ENCODE measurements at places on chromosomes 1 and 21.

DNA sequence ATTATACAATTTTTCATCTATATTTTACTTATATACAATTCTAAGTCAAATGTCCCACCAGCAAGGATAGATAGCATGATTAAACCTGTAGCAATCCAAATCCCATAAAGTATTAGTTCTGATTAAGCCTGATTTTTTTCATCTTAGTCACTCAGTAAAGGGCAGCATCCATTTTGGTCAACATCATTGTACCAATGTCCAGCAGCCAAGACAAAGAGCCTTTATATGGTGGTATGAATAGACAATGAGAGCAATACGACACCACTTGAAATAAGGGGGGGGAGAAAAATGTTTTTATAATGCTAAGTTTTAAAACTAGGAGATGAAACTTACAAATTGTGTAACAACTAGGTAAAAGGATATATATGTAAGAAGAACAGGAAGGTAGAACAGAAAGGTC lies 7.4 kb downstream of the ZNF644 start:
- no peak for DNase-seq

GRCh38 chr1:116262995-116263385 lies 110.1 kb upstream of the ATP1A1 start:
- DNase-seq, result no peak

DNA sequence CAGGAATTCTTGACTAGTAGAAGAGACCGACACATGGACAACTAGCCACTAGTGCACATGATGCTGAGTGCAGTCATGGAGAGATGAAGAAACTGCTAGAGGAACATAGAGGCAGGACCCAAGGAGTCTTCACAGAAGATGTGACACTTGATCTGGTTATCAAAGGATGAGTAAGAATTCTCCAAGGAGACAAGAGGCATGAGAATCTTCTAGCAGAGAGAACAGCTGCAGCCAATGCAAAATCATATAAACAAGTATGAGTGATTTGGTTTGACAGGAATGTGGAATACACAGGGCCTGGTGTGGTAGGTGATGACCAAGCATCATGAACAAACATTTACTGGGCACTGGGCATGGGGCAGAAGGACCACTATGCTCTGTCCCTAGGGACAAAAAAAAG lies 140.9 kb upstream of the CTTNBP2NL start:
- no peak for DNase-seq

- no peak for DNase-seq
Measured at GRCh38 chr21:41671859-41672542, 94.9 kb downstream of the RIPK4 start.

GRCh38 chr1:53038566-53038965 lies 23.4 kb upstream of the PODN start:
- no peak for DNase-seq

GRCh38 chr1:84538599-84538998 lies 32.2 kb upstream of the GNG5 start:
- DNase-seq, result no peak

DNA sequence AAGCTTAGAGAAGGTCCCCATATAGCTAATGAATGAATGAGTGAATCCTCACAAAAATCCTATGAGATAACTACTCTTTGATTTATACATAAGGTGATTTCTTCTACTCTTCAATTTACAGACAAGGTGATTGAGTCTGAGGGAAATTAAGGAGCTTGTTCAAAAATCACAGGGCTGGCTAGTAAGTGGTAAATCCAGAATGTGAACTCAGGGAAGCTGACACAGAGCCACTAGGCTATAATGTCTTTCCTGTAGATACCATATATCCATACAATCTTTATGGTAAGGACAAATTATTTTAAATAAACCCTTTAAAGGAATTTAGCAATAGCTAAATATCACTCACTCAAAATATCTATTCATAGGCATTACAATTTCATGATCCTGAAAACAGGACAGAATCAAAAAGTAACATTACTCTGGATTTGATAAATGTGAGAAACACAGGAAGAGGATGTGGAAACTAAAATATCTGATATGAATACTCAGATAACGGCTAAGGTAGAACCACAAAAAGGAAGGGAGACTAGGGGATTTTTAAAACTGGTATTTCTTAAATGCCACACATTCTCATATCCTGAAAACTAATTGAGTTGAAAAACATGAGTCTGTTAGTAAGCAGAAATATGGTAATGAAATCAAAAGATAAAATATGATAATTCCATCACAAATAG lies 108.2 kb downstream of the NBPF12 start:
- no peak for DNase-seq

DNA sequence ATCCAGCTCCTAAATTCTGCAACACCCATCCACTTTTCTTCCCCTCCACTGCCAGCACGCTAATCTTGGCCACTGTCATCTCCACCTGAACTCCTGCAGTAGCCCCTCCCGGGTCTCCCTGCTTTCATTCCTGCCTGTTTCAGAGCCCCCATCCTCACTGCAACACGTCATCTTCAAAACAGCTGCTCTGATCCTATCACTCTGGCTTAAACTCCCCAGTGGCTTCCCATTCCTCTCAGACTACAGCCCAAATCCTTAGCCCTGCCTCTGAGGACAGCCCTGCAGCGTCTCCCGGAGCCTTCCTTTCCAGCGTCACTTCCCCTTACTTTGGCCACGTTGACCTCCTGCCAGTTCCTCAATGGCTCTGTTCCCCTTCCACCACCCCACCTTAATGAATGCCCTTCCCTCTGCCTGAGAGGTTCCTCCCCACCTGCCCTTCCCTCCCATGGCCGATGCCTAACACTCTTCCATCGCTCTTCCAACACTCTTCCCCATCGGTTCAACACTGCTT lies 22.9 kb upstream of the IFNAR2 start:
- DNase-seq, result no peak

DNA sequence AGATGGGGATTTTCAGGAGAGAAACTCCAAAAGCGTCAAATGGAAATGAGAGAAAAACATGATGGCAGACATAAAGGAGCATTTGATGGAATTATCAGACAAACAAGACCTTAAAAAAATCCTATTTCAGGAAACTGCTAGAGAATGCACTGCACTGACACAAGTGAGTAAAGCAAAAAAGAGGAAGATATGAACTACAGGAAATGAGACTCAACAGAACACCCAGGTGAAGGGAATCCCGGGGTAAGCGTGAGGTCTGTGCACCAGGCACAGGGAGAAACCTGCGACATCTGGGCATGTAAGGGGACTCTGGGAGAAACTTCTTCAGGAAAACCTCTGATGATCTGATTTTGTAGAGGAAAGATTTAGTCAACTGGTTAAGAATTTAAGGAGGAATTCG lies 2.8 kb downstream of the TARBP1 start:
- no peak for DNase-seq

DNA sequence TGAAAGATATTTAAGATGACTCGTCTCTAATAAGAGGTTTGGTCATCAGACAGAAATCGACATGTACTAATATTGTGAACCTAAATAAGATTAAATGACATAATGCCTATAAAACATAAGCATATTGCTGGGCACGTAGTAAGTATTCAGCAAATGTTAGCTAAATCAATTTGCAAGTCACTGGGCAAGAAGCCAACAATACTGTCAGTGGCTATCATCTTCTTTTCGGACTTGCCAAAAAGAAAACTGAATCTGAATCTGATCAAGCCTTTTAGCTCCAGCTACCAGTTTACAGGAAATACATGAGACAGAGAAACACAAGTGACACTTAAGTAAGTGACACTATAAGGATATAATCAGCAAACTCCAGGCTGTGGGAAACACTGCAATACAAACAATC lies 46.0 kb downstream of the RPL5 start:
- no peak for DNase-seq

DNA sequence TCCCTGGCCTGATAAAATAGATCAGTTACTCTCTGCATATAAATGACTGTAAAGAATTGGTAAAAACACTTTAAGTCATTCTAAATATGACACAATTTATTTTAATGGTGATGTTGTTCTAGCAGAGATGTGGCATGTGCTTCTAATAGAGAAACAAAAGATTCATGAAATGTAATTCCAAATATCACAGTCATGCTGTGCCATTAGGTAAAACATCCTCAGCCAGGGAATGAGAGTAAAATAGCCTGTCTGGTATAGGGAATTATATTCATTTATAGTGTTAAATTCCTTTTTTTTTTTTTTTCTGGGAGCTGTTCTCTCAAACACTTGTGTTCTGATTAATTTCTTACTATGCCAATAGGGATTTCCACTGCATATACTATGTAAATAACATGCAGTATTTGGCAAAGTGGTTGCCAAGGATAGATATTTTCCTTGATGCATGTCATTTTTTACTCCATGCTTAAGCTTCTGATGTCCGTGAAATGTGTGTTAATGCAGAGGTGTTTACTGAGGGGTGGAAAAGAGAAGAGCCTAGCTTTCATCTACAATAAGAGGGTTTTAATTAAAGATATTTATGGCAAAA lies 67.8 kb downstream of the TMPRSS15 start:
- DNase-seq, result no peak

DNA sequence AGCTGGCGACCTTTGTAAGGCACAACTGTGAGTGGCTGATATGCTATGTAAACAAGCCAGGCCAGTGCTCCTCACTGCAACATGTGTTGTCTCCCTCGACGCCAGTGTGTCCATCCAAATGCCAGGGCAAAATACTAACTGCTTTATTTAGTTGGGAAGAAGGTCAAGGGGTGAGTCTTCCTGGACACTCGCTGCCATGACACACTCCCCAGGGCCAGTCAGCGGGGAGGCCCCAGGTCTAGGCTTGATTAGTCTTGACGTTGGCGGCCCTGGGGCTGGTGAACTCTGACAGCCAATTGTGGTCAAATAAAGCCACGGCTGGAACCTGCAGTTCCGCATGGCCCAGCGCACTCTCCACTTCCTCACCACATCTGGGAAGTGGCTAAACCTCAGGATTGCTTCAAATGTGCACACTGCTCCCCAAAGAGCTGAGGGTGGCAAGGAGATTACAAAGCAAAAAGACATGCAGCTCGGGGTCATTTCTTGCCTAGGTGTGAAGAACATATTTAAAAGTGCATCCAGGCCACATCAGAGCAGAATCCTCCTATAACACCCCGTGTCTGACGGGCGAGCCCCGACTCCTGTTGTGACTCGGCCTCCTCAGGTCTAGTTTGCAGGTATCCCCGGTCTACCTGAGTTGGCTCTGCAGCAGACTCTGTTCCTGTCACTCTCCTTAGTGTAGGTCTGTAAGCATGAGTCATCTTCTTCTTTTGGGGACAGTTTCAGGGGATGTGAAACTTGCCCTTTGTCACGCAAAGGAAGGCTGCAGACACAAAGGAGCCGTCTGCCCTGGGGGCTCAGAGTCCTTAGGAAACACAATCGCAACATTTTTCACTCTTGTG lies 183.5 kb downstream of the RUNX1 start:
- no peak for DNase-seq

- DNase-seq, result no peak
Measured at GRCh38 chr1:57908147-57908890, 484.5 kb upstream of the DAB1 start.

DNA sequence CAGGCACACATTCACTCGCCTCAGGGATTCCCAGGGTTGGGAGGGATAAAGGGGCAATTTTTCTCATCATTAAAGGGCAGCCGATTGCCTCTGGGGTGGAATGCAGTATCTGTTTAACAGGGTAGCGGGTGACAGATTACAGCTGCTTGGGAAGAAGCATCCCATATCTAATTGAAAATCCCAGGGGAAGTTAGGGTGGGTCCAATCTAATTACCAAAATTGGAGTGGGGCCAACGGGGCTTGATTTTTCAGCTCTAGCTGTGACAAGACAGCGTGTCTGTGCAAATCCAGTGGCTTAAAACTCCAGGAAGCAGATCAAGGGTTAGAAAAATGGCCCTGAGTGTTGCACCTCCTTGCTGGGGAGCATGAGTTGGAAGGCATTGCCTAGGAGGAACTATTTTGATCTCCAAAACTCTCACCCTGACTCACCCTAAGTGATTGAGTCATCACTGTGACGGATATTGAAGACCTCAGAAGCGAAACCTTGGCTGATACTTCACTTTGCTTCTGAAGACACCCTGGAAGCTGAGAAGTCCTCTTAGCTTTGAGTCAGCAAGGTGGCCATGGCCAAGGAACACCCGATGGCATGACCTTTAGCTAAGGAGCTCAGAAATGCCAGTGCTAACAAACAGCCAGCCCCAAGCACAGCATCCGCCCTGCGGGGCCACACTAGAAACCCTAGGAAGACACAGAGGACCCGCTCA lies 46.0 kb downstream of the GRHL3 start:
- DNase-seq, result no peak

GRCh38 chr1:231522038-231522437 lies 6.4 kb upstream of the TSNAX start:
- DNase-seq, result no peak

- DNase-seq, result no peak
Measured at GRCh38 chr1:196324345-196324744, 283.9 kb downstream of the KCNT2 start.

GRCh38 chr1:181089676-181090544 lies 1.4 kb downstream of the IER5 start:
- DNase-seq, result peak; percentile 60

DNA sequence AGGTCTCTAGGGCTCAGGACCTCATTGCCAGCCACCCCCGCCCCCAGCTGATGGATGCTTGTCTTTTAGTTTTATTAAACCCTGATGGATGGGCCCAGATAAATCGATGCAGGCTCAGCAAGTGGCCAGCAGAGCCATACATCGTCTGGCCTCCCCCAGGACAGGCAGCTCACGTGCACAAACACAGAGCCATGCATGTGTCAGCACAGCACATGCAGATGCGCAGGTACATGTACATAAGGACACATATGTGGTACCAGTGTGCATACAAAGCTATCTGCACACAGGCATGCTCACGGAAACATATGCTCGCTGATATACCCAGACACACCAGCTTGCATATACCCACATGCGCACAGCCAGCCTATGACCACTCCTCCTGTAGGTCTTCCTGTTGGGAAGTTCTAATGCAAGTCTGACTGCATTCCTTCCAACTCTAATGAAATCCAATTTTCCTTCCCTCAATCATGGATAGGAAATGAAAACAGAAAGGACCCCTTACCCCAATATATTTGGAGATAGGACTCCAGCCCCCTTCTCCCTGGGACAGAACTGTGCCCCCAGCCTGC lies 897 bp downstream of the COL16A1 start:
- no peak for DNase-seq

DNA sequence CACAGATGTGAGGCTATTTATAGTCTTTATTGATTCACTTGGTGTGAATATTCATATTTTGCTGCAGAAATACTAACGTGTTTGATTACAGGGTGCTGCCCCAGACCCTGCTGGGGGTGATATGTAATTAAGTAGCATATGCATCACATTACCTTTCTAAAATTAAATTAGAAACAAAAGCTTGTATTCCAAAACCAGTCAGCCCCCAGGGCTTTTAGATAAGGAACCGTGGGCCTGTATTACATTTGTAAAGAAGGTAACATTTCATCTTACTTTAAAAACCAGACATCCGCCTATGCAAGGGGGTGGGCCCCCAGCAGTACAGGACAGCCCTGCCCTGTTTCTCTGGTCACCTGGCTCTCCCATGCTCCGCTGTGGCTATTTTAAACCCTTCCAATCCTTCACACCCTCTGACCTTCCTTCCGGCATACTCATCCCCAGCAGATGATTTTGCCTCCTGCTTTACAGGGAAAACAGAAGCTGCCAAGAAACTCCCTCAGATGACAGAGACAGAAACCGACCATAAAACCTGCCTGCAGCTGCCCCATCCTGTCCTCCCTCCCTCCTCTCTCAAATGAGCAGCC lies 22.0 kb upstream of the KCNC4 start:
- no peak for DNase-seq
